ENCODE measurements at places on chromosomes 12 and 14. TPM values are rescaled to one million over a fixed set of nuclear protein-coding genes. Genes with fewer than 3 reads are reported as not detected.

Gene KCNK10
- not detected for total RNA-seq

Gene SERPINA9
- total RNA-seq = not detected

Gene OR6C2
- not detected for total RNA-seq

Gene ZNF705A
- under 0.01 TPM for total RNA-seq

Gene CATSPERB
- 0.68 TPM for total RNA-seq

Data from dermis blood vessel endothelial cell (primary cell).